ENCODE measurements at places on chromosomes 6 and 20.

- peak; percentile 72 for DNase-seq
- peaks cover 29% of the 10 kb centered on the region for H3K4me1 ChIP-seq
- H3K27me3 ChIP-seq = no peaks in the 10 kb centered on the region
- no peak overlapping the region for H3K4me3 ChIP-seq
Observed at GRCh38 chr6:5471044-5471443, 209.7 kb downstream of the FARS2 start.

- no peaks in the 10 kb centered on the region for H3K27me3 ChIP-seq
- H3K36me3 ChIP-seq = no peaks in the 10 kb centered on the region
- no peak overlapping the region for H3K4me3 ChIP-seq
Observed at GRCh38 chr6:118875672-118876071, 18.3 kb upstream of the ASF1A start.

DNA sequence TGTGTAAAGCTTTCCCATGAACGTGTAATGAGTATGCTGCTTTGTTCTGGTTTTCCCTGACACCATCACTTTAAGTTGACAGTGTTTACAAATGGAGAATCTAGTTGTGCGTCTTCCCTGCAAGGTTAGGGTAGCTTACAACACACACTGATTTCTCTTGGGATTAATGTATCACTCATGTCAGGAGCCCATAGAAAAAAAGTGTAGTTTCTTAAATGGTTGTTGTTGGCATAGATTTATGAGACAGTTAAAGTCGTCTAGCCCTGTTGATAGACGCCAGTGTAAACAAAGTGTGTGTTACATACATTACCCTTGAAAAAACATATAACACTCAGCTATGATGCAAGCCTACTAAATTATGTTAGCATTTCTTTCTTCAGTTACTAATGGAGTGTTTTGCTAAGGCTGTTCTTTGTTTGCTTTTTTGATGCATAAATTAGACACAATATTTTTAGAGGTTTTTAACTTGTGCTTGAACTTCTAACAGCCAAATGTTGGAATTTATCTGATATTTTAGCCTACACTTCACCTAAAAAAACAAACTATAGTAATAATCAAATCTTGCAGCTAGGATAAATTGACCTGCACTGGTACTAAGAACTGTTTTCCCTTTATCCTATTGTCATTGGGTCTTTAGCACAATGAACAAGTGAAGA is 88.6 kb downstream of the RNF217 start:
- peaks cover 9% of the 10 kb centered on the region for H3K4me1 ChIP-seq
- H3K36me3 ChIP-seq = no peaks in the 10 kb centered on the region
- no peak for DNase-seq
- no peak overlapping the region for H3K27ac ChIP-seq
- H3K4me3 ChIP-seq = no peak overlapping the region

GRCh38 chr6:156009656-156010055 is 554.0 kb upstream of the NOX3 start:
- no peak overlapping the region for H3K27ac ChIP-seq
- no peak overlapping the region for H3K4me3 ChIP-seq
- H3K36me3 ChIP-seq = no peaks in the 10 kb centered on the region

DNA sequence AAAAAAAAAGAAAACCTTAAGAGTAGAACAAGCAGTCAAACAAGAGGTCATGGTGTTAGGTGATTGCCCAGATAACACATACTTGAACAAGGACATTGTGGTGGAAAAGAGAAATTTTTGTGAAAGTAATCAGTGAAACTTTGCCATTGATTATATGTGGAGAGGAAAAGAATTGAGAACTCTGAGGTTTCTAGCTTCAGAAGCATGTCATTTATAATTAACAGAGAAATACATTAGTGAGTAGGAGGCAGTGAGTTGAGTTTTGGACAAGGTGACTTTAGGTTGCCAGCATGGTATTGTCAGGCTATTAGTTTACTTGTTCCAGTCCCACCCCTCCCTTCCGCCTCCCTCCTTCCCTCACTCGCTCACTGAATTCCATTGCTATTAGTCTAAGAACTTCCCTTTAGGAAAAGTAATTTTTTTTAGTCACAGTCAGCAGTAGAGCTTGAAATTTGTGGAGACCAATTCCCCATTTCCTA is 17.2 kb downstream of the TAB2 start:
- peaks cover 72% of the 10 kb centered on the region for H3K4me1 ChIP-seq
- peak overlapping the region; percentile 18 for H3K27ac ChIP-seq
- H3K27me3 ChIP-seq = no peaks in the 10 kb centered on the region
- no peak overlapping the region for H3K4me3 ChIP-seq
- no peaks in the 10 kb centered on the region for H3K36me3 ChIP-seq
- no peak for DNase-seq

DNA sequence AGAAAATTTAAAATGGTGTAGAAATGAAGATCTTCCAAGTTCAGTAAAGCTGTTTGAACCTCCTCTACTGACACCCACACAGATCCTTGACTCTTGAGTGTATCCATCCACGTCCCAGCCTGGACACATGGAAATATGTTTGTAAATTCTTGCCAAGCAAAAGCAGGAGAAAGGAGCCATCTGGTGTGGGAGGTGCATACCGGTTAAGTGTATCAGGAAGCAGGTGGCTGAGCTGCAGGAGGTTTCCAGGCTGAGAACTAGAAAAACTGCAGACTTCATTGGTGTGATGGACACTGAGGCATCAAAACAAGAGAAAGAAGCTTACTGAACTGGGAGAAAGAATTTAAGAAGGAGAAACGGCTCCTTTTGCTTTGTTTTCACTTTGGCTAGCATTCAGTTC is 229.9 kb upstream of the GRIK2 start:
- peaks cover 8% of the 10 kb centered on the region for H3K4me1 ChIP-seq
- no peak overlapping the region for H3K4me3 ChIP-seq
- H3K27me3 ChIP-seq = no peaks in the 10 kb centered on the region
- DNase-seq = no peak

DNA sequence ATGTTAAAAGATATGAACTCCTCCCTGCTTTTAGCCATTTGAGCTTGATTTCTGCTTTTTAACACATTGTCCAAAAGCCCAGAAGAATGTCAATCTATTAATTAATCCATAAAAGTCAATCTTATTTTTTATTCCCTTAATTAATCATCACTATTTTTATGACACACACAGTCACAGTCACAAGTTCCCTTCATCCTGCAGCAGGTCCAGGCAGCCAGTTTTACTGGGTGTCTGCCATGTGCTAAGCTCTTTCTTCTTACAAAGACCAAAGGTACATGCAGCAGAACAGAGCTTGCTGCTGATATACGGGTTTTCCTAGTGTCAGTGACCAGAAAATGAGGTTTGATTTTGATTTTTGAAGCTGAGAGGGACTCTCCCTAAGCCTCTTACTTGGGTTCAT is 53.3 kb upstream of the SLC22A23 start:
- H3K27me3 ChIP-seq = no peaks in the 10 kb centered on the region
- no peak overlapping the region for H3K27ac ChIP-seq
- H3K4me3 ChIP-seq = no peak overlapping the region
- no peak for DNase-seq
- H3K4me1 ChIP-seq = peaks cover 21% of the 10 kb centered on the region
- no peaks in the 10 kb centered on the region for H3K36me3 ChIP-seq

GRCh38 chr6:12119085-12119588 is 107.0 kb downstream of the HIVEP1 start:
- H3K36me3 ChIP-seq = peaks cover 39% of the 10 kb centered on the region
- no peaks in the 10 kb centered on the region for H3K27me3 ChIP-seq
- peak overlapping the region; percentile 37 for H3K27ac ChIP-seq
- DNase-seq = no peak
- H3K4me3 ChIP-seq = no peak overlapping the region

DNA sequence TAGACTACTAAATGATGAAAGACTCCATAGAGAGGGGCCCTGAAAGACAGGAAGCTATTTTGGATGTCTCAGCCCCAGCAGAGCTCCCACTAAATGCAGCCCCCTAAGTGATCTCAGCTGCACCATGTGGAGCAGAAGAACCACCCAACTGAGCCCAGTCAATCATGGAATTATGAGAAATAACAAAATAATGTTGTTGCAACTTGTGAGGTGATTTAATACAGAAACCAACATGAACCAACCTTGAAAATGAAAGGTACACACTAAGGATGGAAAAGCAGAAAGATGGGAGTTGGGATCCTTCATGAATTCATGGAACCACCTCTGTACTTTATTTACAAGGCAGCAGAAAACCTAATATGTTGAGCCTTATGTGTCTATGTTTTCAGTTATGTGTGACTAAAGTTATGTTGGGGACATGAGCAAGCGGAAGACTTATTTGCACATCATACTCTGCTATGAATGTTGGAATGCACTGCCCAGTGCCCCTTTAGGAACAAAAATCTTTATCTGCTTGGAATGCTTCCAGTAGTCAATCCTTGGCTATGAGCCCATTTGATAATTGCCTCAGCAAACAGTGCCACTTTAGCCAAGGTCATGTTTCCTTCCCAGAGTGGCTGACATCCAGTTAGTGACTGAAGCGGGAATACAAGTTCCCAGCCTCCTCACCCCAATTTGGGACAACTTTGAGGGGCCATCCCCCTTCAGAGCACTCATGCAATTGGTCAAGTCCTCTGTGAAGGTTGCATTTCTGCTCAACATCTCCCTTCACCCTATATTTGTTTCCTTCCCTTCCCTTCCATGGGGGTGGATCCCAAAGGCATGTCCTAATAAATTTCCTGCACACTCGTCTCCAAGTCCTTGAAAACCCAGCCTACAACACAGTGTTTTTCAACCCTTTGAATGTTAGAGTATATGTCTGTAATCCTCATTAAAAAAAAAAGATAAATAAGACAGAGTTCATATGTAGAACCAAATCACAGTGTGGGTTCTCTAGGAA is 18.4 kb downstream of the TP53RK start:
- H3K27me3 ChIP-seq = no peaks in the 10 kb centered on the region
- no peak overlapping the region for H3K27ac ChIP-seq
- peaks cover 21% of the 10 kb centered on the region for H3K4me1 ChIP-seq
- no peak for DNase-seq
- H3K4me3 ChIP-seq = no peak overlapping the region
- H3K36me3 ChIP-seq = peaks cover 42% of the 10 kb centered on the region

DNA sequence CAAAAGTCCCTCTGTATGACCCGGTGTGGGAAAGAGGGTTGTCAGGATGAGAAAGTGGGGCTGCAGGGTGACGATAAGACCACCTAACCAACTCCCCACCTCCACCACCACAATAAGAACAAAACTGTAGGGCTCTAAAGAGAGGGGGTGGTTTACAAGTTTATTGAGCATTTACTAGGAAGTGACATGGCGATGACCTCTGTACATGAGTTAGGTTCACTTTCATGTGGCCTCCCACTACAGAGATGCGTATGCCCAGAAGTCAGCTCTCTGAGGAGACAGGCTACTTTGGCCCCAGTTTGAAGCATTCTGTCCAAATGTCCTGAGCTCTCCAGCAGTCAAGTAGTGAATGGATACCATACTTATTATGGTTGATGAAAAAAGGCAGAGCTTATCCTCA is 28.7 kb upstream of the PI16 start:
- H3K27ac ChIP-seq = 0 out of 2 replicates have a peak overlapping the region, but pooled peaks have one; percentile 20
- H3K36me3 ChIP-seq = no peaks in the 10 kb centered on the region
- DNase-seq = no peak
- H3K27me3 ChIP-seq = no peaks in the 10 kb centered on the region

DNA sequence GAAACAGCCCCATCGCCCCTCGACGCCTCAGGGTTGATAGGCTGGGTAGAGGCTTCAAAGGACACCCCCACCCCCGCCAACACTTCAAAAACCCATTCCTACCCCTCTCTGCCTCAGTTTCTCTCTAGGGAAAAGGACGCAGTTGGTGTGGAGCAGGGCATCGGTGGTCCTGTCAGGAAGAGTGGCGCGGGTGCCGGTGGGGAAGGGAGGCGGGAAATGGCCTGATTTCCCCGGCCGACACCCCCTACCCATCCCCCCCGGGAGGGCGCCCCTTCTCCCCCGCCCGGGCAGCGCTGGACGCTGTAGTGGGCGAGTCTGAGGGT is 367 bp downstream of the NRSN2 start:
- no peak for DNase-seq
- H3K4me3 ChIP-seq = peak overlapping the region; percentile 89
- peaks cover 18% of the 10 kb centered on the region for H3K27me3 ChIP-seq
- H3K4me1 ChIP-seq = peaks cover 17% of the 10 kb centered on the region
- H3K27ac ChIP-seq = no peak overlapping the region

DNA sequence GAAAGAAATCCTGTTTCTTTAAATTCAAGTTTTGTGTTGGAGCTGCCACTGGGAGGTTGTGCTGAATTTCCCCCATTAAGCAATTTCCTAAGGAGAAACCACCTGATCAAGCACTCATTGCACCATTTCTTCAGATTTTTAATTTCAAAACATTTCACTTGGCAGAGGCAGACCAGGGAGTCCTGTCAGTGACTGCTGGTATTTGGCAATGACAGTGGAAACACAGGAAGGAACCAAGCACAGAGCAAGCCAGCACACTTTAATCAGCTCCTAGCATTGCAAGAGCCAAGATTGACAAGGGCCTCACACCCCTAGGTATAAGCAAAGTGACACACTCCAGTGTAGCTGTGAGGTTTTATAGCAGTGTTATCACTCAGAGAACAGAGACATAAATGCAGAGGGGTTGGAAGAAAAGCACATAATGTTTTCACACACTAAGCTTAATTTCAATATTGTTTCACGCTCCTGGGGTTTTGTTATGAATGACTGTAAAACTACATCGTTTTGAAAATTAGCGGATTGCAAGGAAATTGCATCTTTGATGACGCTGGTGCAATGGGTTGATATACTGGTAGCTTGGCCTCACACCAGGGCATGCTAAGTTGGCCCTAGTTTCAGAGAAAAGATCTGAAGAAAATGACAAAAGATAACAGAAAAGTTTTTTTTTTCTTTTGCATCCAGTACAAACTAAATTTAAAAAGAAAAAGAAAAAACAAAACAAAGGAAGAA is 768.4 kb downstream of the TFAP2A start:
- H3K4me3 ChIP-seq = no peak overlapping the region
- H3K4me1 ChIP-seq = no peaks in the 10 kb centered on the region
- no peak for DNase-seq
- no peaks in the 10 kb centered on the region for H3K27me3 ChIP-seq

DNA sequence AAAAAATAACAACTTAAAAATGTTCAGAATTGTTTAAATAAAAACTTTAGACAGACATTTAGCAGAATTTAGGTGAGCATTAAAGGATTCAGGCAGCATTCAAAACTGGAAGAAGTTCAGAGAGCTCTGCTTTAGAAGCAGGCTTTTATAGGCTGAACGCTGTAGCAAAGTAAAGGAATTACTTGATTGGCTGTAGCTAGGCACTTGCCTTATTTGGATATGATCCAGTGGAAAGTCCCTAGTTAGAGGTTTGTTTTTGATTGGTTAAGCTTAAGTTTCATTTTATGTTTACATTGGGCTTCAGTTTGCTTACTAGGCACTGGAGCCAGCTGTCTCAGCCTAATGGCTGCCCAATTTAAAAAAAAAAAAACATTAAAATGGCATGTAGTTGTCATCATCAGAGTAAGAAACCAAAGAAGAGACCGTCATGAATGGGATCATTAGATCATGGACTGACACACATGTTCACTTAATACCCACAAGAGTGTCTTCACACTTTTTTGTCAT is 65.1 kb downstream of the CBFA2T2 start:
- no peak for DNase-seq
- no peaks in the 10 kb centered on the region for H3K27me3 ChIP-seq
- H3K4me1 ChIP-seq = peaks cover 11% of the 10 kb centered on the region
- H3K4me3 ChIP-seq = no peak overlapping the region
- H3K36me3 ChIP-seq = peaks cover 7% of the 10 kb centered on the region
- H3K27ac ChIP-seq = no peak overlapping the region
